ENCODE measurements at places on chromosomes 2 and 18. TPM values are rescaled to one million over a fixed set of nuclear protein-coding genes. Genes with fewer than 3 reads are reported as not detected.

DNA sequence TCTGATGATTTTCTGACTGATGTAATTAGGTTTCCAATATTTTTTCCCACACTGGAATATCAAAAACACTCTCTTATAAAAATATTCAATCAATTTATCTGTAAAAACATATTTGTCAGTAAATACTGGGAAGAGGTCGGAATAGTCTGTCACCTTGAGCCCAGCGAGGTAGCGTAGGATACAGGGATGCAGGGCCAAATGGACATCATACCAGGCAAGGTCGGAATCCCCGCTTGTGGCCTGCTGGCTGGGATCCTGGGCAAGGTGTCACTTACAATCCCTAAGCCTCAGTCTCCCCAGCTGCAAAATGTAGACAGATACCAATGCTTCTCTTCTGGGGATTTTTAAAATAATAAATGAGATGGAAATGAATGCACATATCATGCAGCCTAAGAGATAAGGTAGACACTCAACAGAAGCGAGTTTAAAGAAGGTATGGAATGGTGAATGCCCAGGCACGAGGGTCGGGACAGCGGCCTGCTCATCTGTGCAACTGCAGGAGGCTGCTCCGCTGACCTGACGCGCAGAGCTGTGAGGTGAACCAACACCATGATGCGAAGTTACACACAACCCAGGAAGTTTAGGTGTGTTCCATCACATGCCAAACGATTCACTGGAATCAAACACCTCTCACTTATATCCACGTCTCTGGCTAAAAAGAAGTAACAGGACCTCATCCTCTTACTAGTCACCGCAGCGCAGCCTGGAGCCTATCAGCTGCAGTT, 98.2 kb downstream of the EIPR1 start:
- no peak for DNase-seq

- no peak for DNase-seq
These were observed at the start of gene SNTG2 for GRCh38 chr2:950080-950966. TSS of gene SNTG2 (plus strand) at chr2:950849. CDS start at chr2:950997, 148 bp downstream.

DNA sequence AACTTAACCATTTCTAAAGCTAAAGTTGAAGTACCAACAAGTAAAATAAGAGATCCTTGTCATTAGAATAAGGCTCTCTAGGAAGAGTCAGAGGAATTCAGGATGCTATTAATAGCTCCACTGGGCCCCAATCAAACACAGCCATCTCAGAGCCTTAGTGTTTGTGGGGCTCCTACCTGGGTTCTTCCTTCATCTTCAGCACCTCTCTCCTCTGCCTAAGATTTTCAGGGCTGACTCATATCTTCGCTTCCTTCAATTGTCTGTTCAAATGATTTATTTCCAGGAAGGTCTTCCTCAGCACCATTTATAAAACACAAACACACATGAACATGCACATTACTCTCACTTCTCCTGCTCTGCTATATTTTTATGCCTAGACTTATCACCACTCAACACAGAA, 119.5 kb downstream of the COL6A3 start:
- DNase-seq = no peak

- no peak for DNase-seq
These were observed 257.9 kb downstream of the DYSF start for GRCh38 chr2:71711133-71711855.

- no peak for DNase-seq
These were observed 1072.8 kb upstream of the TMEFF2 start for GRCh38 chr2:193267496-193268002.

GRCh38 chr2:134420259-134420658, 166.4 kb downstream of the MGAT5 start:
- DNase-seq = no peak

- DNase-seq = no peak
These were observed 55.0 kb downstream of the GATA6 start for GRCh38 chr18:22224339-22224738.

DNA sequence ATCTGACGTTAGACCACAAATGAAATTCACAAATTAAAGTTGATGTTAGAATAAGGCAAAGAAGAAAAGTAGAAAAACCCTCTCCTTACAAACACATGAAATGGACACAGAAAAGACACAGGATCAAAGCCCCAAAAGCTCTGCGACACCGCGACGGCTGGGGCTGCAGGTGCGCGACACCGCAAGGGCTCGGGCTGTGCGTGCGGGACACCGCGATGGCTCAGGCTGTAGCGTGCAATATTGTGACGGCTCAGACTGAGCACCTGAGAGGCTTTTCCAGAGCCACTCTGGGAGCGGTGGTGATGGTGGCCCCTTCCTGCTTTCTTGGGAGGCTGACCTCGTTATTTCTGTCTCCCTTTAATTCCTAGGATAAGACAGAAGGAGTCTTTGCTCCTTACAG, 256.9 kb downstream of the TWIST2 start:
- no peak for DNase-seq

- DNase-seq = no peak
These were observed 490.0 kb downstream of the TXNL1 start for GRCh38 chr18:56148373-56148772.

DNA sequence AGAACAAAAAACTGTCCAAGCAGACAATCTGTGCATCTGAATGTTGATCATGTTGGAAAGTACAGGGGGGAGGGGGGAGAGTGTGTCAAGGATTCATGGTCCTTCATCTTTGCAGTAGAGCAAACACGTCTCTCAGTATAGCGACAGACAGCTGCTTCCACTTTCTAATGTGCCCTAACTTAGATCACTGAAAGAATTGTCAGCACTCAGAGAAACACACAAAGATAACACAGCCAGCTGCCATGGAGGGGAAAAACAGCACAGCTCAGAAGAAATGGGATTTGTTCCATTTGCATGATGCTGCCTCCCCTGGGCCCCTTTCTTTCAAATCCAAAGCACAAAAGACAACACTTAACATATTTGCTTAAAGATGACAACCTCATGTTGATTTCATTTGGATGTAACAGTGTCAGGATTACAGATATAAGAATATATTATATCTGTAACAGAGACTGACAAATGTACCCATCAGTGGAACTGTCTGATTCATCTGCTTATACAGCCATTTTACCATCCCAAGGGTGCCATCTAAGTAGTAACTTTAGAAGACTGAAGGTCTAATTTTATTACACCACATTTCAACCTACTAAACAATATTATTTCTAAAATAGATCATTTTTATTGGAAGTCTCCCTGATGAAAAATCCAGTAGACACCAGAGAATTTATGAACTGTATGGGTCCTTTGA, 17.7 kb downstream of the FIGN start:
- DNase-seq = no peak

DNA sequence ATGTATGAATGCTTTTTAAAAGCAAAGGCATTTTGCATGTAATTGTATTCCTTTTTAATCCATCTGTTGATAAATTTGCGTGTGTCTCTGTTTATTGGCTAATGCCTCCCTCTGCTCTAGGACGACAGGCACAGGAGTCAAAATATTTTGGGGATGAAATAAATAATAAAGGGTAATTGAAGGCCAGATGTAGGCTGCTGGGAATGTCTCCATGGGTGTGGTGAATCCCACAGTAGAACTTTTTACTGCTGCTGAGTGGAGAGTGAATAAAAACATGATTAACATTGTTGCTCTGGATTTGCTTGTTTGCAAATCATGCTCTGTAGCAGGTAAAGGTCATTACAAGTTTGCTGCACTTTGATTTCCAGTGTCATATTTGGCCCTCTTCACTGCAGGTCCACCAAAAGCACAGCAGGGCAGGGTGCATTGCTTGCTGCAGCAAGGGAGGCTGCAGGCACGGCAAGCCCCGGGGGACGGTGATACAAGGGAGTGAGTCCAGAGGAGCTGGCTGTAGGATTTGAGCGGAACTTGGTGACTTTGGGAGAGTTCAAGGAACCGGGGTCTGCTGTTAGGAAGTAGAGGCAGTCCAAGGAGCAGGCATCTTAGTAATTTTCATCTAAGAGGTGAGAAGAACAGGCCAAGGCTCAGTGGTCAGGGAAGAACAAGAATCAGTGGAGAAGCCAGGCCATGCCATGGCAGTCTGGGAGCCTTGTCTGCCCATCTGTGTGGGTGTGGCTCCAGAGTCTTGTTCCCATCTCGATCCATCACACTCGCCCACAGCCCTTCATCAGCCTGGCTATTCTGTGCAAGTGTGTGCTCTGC, 201.5 kb upstream of the RAB6C start:
- DNase-seq = no peak

GRCh38 chr2:174873471-174873870, 109.2 kb upstream of the CHRNA1 start:
- DNase-seq = no peak

- DNase-seq = no peak
These were observed 114.7 kb downstream of the TNS1 start for GRCh38 chr2:217887841-217888701.

DNA sequence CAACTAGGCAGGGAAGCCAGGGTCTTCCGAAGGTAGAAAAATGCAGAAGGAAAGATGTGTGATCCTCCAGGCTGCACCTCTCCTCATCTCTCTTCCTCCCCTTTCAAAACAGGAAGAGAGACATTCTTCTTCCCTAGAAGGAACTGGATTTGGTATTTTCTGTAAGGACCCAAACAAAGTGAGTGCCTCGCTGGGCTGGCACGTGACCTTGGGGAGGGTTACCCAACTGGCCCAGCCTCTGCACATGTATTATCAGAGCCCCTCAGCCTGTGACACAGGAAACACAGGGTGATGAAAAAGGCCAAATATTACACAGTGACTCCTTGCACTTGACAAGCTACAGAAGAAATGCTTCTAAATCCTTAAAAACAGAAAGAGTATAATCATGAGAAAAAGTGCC, 2.3 kb downstream of the HJURP start:
- no peak for DNase-seq

DNA sequence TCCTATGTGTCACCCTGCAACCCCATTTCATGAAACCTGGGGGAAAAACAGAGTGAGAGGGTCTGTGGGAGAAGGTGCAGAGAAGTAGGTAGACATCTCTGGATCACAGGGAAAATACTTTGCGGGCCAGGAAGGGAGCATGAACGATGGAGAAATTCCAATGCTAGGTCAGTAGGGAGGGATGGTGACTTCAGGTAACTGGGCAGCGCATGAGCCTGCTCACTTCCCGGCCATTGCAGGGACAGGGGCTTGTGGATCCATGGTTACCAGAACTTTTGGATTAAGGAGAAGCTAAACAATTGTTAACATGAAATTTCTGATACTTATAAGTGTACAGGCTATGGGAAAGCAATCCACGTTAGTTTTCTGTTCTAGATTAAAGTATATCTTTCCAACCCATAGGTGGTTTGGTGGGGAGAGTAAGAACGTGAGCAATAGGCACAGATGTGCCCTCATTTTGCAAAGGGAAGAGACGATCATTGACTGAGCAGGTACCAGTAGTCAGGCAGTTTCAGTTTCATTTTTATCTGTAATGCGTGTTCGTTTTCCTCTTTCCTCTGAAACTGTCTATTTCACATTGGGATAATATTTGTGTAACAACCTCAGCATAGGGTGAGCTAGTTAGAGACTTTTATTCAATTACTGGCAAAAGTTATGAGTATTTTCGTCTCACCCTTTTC, 65.0 kb downstream of the NYAP2 start:
- DNase-seq = no peak

- DNase-seq = no peak
These were observed 2.0 kb downstream of the ETAA1 start for GRCh38 chr2:67399144-67399543.

- DNase-seq = no peak
These were observed 24.5 kb downstream of the TIMM21 start for GRCh38 chr18:74172697-74173433.

DNA sequence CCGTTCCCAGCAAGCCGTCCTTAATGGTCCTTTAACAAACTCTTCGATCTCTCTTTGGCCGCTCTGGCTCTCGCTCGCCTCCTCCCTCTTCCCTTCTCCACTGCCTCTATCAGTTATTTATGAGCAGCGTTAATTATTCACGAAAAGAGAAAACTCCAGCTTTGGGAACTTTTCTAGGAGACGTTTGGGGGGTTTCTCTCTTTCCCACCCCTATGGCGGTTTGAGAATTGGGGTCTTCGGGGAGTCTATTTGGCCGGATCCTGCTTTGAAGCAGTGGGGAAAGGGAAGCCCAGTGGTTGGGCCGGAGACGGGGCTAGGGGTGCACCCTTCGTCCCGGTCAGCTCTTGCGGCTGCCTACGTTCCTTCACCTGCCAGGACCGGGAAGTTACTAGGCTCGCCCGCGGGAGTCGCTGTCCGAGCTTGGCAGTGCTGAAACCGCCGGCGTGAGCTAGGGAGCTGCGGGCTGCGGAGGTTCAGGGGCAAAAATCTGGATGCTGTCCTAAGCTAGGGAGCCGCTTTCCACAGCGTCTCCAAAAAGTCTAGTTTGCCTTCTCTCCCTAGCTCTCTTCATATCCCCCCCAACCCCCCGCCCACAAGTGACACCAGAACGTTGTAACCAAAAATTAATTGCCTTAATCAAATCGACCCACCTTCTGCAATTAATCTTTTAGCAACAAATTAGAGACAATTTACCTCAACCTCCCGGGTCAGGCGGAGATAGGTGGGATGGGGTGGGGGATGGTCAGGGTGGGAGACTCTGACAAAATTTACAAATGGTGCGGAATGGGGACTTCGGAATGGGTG, 8.9 kb upstream of the SKOR2 start:
- no peak for DNase-seq

- DNase-seq = no peak
These were observed 37.5 kb downstream of the PAX8 start for GRCh38 chr2:113240915-113241911.

GRCh38 chr2:224062481-224063297, 23.6 kb upstream of the SERPINE2 start:
- DNase-seq = no peak

- no peak for DNase-seq
These were observed 41.8 kb downstream of the TIMM21 start for GRCh38 chr18:74190086-74190485.

GRCh38 chr2:37583402-37583801, 88.0 kb downstream of the CDC42EP3 start:
- no peak for DNase-seq

Gene DNAH6
- 0.58 TPM for polyA plus RNA-seq

Gene MEIS1
- 46.5 TPM for polyA plus RNA-seq

Gene BIN1
- polyA plus RNA-seq = 149 TPM

Gene RGPD3
- 0.32 TPM for polyA plus RNA-seq

Gene CRYBA2
- not detected for polyA plus RNA-seq

Gene HOXD8
- 7.0 TPM for polyA plus RNA-seq

Gene ZBTB7C
- 4.6 TPM for polyA plus RNA-seq
